ENCODE measurements at places on chromosomes 1 and 21.

DNA sequence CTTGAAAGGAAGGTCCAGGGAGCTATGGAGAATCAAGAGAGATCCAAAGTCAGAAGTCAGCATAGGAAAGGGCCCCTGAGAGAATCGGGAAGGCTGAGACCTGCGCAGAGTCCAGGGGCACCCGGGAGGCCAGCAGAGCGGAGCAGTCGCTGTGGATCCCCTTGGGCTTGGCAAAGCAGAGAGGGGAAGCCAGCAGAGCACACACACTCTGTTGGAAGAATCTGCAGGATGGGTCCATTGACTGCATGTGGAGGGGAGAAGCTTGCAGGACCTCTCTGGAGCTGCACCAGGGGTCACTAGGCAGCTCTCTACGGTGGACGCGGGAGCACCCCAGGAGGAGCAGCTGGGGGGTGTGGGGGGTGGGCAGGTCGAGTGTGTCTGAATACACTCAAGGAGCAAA, 6.4 kb downstream of the RIPK4 start:
- DNase-seq = no peak

DNA sequence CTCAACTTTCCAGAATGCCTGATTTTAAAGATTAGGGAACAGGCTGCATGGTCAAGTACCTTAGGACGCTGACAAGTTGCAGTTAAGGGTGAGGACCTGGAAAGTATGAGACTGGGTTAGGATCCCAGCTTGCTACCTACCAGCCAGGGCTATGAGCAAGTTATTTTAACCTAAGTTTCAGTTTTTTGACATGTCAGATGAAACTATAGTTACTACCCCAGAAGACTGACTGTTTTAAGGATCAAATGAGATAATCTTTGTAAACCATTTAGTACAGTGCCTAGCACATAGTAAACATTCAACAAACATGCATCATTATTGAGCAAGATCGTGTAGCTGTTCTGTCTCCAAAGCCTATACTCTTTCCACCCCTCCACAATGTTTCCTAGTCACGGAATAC, 14.4 kb downstream of the THEMIS2 start:
- DNase-seq = no peak

DNA sequence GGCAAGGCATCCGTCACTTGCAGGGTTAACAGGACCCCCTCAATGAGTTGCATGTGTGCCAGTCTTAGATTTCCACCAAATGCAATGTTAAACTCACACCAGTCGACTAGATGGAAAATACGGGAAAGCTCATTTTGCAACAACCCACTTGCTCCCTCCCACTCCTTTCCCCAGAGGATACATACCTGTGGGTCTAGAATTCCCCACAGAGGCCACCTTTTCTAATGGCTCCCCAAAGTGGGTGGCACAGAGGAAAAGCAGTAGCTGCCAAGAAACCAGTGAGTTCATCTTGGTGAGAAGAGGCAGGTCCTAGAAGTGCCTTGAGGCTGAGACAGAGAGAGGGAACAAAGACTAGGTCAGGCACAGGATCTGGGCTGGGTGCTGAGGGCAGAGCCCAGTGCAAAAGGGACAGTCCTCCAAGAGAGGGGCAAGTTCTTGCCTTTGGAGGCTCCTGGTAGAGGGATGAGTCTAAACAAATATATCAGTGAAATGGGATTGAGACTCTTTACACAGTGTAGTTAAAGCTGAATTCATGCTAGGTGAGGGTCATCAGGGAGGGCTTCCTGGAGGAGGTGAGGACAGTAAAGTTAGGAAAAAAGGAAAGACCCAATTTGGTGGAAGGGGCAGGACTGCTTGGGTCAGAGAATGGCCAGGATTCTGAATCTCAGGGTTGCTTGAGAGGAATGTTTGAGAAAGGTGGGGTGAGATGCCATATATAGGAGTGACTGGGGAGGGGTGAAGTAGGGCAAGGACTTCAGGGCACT, 3.5 kb downstream of the KISS1 start:
- DNase-seq = no peak

- DNase-seq = no peak
These were observed 63.5 kb upstream of the FGGY start for GRCh38 chr1:59233444-59233843.

DNA sequence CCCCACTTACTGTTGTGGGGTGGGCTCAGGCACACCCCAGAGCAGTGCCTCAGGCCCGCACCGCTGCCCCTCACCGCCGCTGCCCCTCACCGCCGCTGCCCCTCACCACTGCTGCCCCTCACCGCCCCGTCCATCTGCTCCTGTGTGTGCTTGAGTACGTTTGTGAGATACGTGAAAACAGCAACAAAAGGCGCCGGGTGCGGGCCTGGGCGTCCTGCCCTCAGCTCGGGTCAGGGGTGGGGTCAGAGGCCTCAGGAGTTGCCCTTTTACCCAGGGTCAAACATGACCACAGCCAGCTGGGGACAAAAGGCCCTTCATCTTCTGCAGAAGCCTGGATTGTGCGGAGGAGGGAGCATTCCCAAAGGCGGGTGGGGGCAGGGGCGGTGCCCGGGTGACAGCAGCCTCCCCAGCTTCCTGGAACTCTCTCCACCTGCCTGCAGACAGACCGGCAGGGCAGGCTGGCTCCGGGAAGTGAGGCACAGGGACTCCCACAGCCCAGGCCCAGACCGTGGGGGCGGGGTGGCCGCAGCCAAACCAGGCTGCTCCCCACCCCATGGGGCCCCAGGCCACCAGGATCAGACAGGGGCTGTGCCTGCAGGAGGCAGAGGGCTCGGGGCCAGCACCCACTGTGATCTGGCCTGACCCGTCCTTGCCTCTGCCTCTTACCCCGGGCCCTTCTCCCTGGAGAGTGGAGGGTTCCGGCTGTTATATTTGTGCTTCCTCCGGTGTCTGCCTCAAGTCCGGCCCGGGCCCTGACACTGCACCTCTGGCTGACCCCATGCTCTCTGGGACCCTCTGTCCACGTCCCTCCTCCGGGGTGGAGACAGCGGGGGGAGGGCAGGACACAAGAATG, 2.3 kb upstream of the VWA1 start:
- DNase-seq = no peak

GRCh38 chr21:34644825-34645224, 24.0 kb upstream of the CLIC6 start:
- no peak for DNase-seq

GRCh38 chr1:78599294-78599693, 21.0 kb upstream of the IFI44L start:
- no peak for DNase-seq

DNA sequence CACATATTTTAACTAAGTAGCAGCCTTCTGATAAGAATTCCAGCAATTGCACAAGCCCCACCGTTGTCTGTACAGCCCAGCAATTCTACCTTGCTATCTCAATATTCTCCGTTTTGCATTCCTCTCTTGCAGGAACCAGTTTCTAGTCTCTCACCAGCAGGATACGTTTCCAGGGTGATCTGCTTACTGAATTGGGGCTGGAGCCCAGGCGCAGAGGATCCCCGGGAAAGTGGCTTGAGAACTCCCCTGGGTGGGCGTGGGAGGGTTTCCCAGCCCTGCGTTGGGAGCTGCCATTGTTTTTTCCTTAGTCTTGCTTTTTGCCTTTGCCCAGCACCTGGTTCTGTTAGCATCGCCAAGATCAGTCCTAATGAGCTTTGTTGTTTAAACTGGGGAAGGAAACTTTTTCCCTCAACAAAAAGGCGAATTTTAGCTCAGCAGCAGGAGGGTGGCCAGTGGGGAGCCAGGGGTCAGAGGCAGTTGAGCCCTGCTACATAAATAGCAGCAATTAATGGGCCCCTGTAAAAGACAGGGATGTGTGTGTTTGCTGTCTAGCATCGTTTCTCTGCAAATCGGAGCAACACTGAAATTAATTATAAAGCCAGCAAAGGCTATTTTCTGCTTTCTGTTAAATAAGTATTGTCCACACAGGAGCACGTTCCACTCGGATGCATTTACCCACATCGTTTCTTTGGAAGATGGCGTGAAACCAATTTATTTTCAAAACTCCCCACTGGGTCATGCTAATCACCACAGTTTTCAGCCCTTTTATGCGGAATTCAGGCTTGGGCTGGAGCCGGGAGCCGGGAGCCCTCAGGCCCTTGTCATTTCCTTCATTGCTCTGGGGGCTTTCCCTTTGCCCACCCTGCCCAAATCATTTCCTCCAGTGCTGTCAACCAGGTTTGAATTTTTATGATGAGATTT, 36.6 kb downstream of the HUNK start:
- DNase-seq = no peak

DNA sequence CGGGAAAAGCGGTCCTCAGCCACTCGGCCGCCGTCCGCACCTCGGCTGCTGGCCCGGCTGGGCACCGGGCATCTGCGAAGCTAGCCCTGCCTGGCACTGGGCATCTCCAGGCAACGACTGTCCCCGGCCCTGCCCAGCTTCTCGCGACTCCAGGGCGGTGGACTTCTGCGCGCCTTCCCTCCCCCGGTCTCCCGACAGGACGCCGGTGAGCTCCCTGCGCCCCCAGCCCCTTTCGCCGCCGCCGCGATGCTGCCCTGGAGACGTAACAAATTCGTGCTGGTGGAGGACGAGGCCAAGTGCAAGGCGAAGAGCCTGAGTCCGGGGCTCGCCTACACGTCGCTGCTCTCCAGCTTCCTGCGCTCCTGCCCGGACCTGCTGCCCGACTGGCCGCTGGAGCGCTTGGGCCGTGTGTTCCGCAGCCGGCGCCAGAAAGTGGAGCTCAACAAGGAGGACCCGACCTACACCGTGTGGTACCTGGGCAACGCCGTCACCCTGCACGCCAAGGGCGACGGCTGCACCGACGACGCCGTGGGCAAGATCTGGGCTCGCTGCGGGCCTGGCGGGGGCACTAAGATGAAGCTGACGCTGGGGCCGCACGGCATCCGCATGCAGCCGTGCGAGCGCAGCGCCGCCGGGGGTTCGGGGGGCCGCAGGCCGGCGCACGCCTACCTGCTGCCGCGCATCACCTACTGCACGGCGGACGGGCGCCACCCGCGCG, 514 bp downstream of the FAM43B start:
- no peak for DNase-seq

GRCh38 chr1:27958513-27958912, 1.3 kb upstream of the XKR8 start:
- no peak for DNase-seq

DNA sequence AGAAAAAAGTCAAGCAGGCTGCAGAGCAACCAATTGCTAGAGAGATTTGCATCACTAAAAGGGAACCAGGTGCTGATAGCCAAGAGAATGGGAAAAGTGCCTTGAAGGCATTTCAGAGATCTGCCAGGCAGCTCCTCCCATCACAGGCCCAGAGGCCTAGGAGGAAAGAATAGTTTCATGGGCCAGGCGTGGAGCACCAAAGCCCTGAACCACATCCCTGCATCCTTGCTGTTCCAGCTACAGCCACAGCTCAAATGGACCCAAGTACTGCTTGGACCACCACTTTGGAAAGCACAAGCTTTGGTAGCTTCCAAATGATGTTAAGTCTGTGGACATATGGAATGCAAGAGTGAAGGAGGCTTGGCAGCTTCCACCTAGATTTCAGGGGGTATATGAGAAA, 29.7 kb upstream of the ZSWIM5 start:
- DNase-seq = no peak

GRCh38 chr1:3422638-3423037, 31.8 kb upstream of the ARHGEF16 start:
- DNase-seq = no peak

DNA sequence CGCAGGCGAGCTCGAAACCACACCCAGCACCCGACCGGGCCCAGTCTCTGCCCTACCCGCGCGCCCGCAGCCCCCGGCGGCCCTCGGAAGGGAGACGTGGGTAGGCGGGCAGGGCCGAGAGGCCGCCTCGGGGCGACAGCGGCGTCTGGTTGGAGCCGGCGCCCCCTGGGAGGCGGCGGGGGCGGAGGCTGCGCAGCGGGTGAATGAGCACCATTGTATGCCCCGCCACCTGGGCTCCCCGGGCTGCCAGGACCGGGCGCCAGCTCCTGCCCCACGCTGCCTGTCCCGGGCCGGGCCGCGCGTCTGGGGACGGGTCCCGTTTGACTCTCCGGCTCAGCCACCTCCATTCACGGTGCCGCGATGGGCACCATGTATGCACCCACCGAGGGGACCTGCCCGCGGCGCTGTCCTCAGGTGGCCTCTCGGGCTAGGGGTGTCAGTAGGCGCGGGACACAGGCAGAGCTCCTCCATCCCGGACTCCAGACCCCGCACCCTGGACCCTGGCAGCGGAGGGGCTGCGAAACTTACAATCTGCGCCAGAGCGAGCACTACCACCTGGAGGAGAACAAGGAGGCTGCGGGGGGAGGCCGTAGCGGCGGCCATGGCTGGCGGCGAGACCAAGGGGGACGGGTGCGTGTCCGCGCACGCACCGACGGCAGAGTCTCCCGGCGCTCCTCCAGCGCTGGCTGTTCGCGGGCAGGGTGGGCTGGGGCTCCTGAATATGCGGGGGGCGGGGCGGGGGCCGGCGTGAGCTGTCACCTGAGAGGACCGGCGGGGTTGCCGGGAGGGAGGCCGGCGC, at the start of gene COL9A2:
Gene COL9A2 (minus strand): TSS at position 692 of the 799 bp plus-strand sequence. CDS start 89 bp downstream, at position 603.
- DNase-seq = peak; percentile 54

All from central memory CD4-positive, alpha-beta T cell (primary cell).